Kasumi-1 (cell line): ENCODE measurements at places on chromosomes 1 and 21.
A peak's percentile ranks its signal among the peaks of the same experiment; 100 is the strongest.

DNA sequence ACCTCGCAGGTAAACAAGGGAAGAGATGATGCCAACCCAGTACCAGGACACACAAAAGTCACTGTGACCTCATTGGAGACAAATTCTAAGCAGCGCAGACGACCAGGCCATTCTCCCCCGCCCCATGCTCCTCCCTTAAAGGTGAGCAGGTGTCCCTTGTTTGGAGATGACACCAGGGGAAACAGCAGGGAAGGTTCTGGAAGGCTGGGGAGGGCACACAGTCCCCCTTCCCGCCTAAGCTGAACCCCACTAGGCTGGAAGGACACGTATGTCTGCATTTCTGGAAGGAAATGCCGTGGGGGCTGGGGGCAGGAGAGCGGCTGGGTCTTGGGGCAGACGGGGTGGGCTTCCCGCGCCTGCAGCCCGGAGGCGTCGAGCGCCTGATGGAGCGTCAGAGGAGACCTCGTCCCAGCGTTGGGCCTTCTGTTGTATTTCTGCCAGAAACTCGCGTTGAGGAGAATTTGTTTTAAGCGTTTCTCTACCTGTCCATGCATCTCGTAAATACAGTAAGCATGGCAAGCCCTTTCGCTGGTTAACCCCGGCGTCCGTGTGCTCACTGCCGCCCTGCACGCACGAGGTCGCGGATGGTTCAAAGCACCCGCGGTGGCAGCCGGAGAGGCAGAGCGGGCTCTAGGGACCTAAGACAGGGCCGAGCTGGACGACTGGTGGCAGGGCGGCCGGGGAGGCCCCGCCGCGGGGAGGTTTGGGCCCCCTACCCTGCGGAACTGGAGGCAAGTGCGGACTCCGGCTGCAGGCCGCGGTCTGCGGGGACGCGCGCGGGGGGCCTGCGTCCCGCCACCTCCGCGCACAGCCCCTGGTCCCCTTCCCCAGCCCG is 1.2 kb upstream of the LHX4 start:
- DNase-seq, result no peak

GRCh38 chr1:76854255-76854654 is 13.0 kb upstream of the ST6GALNAC5 start:
- no peak for DNase-seq

DNA sequence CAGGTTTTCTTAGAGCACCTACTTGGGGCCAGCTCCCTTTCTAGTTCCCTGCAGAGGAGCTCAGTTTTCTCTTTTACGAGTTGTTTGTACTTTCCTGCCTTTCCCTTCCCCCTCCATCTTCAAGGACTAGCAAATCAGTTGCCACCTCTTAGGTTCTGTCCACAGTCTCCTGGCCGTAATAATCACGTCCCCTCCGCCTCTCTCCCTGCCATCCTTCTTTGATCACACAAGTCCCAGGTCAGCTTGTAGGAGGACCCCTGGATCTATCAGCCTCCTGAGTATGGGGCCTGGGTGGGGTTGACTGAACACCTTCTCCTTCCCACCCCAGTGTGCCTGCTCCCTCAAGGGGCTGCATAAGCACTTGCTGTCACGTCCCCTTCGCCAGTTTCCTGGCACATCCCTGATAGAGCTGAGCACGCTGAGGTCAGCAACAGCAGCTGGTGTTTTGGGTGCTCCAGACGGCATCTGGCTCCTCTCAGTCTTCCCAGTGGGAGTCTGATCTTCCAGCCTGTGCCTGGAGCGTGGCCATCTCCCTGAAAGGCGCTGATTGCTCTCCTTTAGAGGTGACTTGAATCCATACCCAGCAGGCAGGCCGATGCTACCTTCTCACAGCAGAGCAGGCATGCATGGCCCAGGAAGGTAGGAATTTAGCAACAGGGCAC is 216.1 kb upstream of the TMEM51 start:
- no peak for DNase-seq

DNA sequence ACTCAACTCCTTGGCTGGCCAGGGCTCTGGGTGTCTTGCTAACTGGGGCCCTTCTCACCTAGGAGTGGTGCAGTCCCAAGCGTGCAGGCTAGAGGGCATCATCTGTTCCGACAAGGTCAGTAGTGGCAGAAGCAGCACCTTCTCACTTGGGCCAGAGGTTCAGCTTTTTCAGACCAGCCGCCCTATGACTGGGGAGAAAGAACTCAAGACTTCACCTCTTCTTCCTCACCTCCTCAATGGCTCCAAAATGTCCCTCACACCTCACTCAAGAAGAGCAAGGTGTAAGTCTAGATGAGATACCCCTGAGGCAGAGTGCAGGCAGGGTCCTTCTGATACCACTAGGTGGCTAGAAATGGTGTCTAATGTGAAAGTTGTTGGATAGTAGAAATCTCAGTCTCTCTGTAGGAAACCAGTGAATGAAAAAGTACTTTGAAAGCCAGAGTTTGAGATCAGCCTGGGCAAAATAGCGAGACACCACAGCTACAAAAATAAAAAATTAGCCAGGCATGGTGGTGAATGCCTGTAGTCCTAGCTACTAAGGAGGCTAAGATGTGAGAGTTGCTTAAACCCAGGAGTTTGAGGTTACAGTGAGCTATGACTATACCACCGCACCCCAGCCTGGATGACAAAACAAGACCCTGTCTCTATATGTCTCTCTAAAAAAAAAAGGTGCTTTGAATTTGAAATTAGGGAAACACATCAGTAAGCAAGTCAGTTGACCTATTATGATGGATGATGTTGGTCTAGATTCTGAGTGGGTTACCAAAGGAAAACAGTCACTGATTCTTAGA is 8.6 kb upstream of the IL20 start:
- no peak for DNase-seq

GRCh38 chr1:88311265-88311664 is 372.8 kb upstream of the PKN2 start:
- DNase-seq, result no peak

DNA sequence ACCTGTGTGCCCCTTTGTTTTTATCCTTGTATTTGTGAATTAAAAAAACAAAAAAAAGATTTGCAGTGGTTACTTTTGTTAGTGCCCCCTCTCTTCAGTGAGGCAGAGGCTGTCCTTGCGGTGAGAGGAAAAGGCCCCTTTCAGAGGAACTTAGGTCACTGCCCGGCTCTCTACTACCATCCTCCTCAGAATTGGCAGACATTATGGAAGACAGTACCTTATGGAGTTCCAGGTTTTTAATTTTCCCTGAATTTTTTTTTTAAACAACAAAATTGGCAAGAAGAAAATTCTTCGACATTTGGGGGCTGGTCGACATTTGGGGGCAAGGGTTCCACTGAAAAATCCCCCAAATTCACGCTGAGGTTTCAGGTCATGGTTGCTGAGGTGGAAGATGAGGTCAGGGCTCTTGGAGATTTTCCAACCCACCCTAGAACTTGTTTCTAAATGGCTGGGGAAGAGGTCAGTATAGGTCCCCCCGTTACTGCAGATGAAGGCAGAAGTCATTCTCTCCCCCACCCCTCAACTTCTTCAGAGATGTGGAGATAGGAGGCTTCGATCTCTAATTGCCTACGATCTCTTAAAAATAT is 5.3 kb downstream of the RXFP4 start:
- DNase-seq, result no peak

DNA sequence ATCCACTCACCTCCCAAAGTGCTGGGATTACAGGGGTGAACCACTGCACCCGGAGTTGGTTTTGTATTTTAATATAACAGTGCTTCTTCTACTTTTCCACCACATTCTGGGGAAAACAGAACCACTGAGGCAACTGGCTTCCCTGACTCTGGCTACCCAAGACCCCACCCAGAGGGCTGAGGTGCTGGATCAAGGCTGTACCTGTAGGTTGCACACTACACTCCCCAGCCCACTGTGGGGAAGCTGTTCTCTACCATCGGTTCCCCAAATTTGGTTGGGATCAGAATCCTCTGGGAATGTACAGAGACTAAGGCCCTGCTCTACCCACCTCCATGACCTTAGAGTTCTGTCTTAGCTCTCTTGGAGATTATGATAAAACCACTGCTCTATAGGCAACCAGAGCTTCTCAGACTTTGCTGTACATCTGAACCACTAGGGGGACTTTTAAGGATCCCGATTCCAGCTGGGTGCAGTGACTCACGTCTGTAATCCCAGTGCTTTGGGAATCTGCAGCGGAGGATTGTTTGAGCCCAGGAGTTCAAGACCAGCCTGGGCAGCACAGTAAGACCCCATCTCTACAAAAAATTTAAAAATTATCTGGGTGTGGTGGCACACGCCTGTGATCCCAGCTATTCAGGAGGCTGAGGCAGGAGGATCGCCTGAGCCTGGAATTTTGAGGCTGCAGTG is 51.6 kb downstream of the GNG4 start:
- peak; percentile 62 for DNase-seq

DNA sequence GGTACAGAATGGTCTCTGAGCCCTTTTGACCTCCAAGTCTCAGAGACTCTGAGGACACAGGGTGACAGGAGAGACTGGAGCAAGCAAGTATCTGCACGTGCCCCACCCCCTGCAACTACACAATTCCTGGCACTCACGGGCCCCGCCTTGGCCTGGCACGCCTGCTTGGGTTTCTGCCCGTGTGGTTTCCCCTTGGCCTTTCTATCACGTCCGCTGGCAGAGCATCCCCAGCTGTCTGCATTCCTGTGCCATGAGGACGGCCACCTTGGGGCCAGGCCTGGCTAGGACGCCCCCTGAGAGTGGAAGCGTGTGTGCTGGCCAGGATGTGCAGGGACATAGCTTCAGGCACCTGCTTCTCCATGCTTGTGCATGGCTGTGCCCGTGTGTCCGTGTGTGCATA is 14.3 kb upstream of the EDN2 start:
- no peak for DNase-seq

DNA sequence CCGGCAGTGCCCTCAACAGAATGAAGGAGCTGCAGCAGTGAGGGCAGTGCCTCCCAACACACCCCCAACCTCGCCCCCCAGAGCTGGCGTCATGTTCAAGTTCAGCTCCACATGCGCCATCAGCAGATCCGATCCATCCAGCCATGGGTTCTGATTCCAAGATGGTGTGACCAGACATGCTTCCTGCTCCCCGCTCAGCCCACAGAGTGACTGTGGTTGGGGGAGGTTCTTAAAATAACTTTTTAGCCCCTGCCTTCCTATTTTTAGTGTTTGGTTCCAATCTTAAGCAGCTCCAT is 30.1 kb upstream of the GPR137B start:
- no peak for DNase-seq

- DNase-seq, result peak; percentile 43
Measured at GRCh38 chr1:209756615-209757445, 977 bp downstream of the TRAF3IP3 start.

DNA sequence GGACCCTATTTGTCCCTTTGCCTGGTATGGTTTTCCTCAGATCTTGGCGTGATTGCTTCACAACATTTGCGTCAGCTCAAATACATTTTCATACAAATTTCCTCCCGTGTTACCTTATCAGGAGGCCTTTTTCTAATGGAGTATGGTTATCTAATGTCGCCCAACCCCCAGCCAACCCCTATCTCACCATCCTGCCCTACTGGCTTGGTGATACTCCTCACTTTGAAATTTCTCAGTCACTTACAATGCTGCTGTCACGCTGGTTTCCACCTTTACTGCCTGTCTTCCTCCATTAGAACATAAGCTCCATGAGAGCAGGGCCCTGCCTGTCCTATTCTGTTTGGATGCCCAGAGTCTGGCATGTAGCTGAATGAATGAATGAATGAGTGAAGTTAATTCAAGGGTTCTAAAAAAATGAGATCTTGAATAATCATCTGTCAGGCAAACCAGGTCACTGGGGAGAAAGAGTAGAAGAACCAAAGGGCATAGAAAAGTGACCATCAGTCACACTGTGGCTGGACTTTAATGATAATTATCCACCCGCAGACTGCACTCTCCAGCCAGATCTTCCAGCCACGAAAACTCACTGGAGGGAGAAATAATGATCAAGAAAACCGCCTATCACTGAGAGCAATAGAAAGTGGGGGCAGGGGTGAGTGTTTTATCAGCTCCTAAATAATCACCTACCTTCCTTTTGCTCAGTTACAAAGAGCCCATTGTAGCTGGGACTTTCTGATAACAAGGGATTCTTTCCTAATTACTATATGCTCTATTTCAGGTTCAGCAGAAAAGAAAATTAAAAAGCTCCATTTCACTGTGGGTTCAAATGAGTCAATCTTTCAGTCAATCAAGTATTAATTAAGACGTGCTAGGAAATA is 21.3 kb downstream of the KIAA0040 start:
- DNase-seq, result no peak

DNA sequence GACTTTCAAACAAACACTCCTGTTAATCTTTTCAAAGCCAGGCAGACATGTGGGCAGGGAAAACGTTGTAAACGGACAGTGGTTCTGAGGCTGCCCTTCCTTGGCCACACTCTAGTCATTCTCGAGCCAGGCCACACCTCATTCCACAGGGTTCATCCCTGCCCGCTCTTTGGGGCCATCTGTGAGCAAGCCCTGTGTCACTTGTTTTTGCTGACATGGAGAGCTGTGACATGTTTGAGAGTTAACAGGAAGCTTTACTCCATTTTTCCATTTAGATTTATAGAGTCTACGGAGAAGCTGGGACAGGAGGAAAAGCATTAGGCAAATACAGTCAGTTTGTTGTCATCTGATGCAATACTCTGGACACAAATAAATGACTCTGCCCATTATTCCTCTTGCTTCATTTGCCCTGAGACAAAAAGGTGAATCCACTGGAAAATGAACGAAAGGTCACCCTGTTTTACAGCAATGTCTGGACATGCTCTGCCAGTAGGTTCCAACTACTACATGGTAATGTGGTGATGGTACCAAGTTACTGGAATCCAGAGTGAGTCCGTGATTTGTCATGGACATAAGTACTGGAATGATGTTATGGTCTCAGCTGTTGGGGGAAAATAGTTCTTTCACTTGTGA is 126.9 kb downstream of the CLIC6 start:
- DNase-seq, result no peak

DNA sequence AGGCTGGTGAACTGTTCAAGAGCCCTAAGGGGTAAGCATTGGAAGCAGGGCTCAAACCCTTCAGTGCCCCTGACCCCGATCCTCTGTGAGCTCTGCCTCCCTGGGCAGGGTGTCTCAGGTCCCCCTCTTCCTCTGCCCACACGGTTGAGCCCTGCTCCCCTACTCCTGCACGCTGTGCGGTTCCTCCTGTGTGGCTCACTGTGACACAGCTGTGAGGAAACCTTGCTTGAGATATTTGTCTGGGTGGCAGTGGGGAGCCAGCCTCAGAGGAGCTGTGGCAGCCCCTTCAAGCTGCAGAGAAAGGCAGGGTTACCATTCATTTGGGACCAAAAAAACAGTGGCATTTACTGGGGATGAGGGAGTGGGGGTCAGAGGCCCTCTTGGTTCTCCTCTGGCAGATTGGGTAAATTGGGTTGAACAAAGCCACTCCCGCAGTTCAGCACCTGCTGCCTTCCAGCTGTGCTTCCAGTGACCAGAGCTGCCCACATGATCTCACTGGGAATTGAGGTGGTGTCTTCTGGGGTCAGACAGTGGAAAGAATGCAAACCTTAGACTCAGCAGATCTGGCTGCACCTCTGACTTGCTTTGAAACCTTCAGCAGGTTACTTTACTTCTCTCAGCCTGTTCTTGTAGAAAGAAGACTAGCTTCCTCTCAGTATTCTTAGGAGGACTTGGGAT is 60.6 kb upstream of the CD1D start:
- no peak for DNase-seq

DNA sequence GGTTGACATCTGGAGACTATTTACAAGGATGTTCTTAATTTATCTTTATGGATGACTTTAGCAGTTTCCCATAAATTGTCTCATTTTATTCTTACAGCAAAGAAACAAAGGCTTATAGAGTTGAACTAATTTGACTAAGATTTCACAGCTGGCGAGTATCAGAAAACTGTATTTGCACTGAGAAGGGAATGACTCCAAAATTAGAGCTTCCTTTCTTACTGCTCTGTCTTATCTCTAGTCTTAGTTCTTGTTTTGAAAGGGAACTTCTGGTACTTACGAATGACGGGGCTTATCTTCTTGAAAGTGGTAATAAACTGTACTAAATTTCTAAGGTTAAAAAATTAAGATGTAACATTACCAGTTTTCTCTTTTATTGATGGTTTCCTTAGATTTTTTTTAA is 13.6 kb downstream of the CNST start:
- DNase-seq, result peak; percentile 73
